Suprapubic skin (tissue), 4 donors: ENCODE measurements at places on chromosomes 1 and 21. TPM values are rescaled to one million over a fixed set of nuclear protein-coding genes. Genes with fewer than 3 reads are reported as not detected.

The IL10 gene
- total RNA-seq, result not detected

The RORC gene
- 36.8 TPM for total RNA-seq

DNA sequence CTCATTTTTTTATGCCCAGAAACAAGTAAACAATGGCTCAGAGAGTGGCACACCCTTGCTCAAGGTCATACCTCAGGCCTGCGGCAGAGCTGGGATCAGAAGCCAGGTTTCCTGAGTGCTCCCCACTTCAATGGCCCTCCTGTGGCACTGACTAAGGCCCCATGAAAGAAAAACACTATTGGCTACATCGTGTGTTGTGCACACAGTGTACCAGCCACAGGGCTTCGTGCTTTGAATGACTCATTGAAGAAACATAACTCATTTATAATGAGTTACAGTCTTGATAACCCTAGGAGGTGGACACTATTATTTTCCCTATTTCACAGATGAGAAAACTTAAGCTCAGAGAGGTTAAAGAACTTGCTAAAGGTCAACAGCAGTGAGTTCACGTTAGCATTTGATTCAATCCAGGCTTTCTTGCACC lies 91.2 kb downstream of the TRABD2B start:
- DNase-seq, result no peak

- DNase-seq, result peak; percentile 73
These were observed 659 bp downstream of the FAF1 start for GRCh38 chr1:50959303-50959912.

DNA sequence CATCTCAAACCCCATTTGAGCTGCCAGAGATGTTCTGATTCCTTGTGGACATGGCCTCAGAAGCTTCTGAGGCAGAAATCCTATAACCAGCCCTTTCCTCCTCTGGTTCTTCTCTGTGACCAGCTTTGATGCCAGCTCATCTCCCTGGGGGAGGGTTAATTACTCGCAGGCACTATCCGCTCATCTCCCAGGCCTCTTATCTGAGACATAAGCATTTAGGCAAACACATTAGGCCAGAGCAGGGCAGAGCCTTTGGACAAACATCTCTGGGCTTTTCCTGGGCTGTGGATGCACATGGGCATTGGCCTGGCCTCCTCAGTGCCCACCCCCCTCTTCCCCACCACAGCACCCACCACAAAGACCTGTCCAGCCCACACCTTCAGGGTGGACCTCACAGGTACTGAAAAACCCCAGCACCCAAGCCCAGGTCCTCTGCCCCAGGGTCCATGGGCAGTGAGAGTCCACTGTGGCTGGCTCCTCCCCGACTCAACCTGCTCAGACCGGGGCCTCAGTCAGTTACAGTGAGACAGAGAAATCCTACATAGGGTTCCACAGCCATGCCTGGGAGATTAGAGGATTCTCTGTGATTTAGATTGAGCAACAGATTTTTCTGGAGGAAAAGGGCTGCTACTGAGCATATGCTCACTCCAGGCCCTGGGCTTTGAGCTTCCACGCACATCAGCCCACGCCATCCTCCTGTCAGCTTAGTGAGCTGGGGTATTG lies 26.9 kb downstream of the IGSF21 start:
- no peak for DNase-seq

- no peak for DNase-seq
These were observed 164.5 kb upstream of the CACNA1E start for GRCh38 chr1:181318858-181319235.

DNA sequence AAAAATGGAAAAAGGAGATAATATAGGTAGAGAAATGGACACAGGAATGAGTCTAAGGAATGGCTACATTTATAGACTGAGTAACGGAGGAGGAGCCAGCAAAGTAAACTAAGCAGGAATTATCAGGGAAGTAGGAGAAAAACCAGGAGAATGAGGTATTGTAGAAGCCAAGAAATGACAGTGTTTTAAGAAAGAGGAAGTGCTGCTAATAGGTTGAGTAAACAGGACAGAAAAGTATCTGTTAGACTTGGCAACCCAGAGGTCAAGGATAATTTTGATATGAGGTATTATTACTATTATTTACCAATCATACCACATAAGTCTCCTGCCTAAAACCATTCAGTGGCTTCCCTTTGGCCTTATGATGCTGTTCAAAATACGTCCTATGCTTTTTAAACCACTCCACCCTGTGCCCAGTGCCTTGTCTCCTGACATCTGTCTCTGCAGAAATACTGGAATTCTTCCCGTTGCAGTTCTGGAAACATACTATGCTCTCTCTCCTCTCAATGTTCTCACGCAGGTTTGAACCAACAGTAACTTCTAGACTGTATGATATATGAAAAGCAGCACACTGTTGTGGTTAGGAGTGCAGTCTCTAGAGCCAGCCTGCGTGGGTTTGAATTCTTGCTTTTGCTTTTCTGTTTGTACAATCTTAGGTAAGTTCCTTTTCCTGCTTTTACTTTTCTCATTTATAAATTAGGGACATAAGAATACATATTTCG lies 24.6 kb upstream of the NEK7 start:
- DNase-seq, result no peak

- no peak for DNase-seq
These were observed 231.9 kb upstream of the JUN start for GRCh38 chr1:59015708-59016107.

GRCh38 chr1:66267201-66267940 lies 266.6 kb upstream of the SGIP1 start:
- DNase-seq, result no peak

GRCh38 chr1:33841494-33841893 lies 22.4 kb upstream of the HMGB4 start:
- no peak for DNase-seq

DNA sequence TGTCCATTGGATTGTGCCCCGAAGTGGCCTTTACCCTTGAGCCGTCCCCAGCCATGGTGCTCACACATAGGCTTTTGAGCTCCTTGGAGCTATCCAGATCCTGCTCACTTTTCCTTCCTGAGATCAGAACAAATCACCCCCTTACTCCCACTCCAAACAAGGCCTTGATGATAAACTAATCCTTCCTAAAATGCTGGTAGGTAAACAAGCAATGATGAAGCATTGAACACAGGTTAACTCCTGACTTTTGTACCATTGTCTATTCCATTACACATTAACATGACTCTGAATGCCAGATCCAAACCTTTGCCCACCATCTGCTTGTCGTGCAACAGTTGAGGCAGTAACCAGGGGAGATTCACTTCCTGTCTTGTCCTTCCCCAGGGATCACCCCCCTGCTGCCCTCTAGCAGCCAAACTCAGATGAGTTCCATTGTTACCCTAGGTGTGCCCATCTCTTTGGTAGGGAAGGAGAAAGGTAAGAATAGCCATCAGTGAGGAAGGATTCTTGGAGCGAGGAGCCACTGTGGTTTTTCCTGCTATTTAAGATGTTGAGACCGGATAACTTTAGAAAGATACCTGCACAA lies 79.5 kb upstream of the DNAJC6 start:
- no peak for DNase-seq

DNA sequence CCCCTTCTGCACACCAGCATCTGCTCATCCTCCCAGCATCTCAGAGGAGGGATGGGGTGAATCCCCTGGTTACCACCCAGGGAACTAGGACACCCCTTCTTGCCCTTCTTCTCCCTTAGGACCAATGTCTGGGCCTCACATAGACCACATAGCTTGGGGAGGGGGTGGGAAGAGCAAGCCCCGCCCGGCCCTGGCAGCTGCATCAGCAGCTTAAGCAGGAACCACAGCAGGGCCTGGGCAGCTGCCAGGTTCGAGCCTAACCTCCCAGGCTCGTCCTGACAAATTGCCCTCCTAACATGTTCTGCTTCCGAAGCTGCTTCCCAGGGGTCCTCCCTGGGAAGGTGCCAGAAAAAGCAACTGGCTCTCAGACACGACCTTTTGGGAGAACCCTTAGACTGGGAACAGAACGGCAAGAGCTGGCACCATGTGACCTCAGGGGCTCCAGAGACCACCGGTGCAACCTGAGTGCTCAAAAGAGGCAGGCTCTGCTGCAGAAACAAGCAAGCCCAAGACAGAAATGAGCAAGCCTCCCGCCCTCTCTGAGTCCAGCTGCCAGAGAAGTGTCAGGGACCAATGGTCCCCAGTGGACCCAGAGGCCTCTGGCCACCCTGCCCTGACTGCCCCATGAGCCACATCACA lies 18.4 kb upstream of the CLSTN1 start:
- DNase-seq, result peak; percentile 59

GRCh38 chr1:116386042-116386441 lies 13.0 kb downstream of the ATP1A1 start:
- no peak for DNase-seq

DNA sequence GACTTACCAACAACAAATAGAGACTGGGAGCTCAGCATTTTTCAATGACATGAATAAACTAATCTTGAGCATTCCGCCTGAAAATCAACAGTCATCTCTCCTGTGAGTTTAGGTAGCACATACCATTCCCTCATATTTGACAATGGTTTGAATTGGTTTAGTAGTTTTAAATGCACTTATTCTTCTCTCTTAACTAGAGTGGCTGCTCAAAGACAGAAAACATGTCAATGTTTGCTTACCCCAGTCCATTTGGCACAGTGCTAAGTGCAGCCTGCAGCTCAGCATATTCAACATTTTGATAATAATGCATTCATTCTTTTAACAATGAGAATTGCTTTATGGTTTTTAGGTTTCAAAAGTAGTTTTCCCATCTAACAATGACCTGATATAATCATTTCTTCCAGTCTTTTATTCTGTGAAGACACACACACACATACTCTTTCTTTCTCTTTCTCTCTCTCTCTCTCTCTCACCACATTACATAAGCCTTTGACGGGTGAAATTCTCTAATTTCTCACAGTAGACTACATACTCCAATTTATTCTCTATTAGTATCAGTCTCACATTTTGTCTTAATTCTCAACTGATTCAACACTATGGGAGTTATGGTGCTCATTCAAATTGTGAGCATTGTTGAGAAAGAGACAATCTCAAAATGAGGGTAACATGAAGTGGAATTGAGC lies 432.3 kb downstream of the LRRIQ3 start:
- no peak for DNase-seq

- no peak for DNase-seq
These were observed 35.2 kb upstream of the SIPA1L2 start for GRCh38 chr1:232664844-232665777.

DNA sequence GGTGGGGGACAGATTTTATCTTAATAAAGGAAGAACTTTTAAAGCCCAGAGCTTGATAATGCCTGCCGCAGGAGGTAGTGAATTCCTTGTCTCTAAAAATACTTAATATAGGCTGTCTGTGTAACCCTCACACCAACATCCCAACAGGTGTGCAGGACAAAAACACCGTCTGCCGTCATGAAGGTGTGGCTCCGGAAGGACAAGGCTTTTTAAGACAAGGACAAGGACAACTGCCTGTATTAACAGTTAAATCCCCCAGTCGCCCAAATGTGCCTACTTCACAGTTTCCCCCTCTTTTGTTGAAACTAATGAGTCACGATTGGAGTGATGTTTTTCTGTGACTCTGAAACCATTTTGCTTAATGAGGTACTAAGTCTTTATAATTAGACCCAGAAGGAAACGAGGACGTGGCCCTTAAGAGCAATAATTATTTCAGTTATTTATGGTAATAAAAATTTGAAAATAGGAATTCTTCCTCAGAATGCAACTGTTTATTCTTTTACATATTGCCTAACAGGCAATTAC lies 27.3 kb upstream of the SPATA6 start:
- DNase-seq, result no peak

DNA sequence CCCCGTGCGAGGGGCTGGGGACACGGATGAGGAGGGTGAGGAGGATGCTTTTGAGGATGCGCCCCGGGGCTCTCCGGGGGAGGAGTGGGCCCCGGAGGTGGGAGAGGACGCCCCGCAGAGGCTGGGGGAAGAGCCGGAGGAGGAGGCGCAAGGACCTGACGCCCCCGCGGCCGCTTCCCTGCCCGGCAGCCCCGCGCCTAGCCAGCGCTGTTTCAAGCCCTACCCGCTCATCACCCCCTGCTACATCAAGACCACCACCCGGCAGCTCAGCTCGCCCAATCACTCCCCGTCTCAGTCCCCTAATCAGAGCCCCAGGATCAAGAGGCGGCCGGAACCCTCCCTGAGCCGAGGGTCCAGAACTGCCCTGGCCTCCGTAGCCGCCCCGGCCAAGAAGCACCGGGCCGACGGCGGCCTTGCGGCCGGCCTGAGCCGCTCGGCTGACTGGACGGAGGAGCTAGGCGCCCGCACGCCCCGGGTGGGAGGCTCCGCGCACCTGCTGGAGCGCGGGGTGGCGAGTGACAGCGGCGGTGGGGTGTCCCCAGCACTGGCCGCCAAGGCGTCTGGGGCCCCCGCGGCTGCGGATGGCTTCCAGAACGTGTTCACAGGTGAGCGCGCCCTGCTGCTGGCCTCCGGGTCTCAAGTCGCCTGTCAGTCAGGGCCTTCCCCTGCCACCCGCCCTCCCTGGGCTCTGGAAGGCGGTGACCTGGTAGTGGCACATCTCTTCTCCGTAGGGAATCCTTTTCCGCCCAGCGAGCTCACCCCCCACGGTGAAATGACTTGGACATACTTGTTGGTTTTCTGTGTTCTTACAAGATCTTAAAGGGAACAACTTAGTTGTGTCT lies 1.7 kb downstream of the FMN2 start:
- DNase-seq, result no peak

- DNase-seq, result no peak
These were observed 29.4 kb upstream of the BMP8A start for GRCh38 chr1:39462074-39462473.

GRCh38 chr1:118101999-118102398 lies 83.0 kb downstream of the SPAG17 start:
- no peak for DNase-seq

GRCh38 chr21:32494934-32495709 lies 82.6 kb downstream of the EVA1C start:
- no peak for DNase-seq

DNA sequence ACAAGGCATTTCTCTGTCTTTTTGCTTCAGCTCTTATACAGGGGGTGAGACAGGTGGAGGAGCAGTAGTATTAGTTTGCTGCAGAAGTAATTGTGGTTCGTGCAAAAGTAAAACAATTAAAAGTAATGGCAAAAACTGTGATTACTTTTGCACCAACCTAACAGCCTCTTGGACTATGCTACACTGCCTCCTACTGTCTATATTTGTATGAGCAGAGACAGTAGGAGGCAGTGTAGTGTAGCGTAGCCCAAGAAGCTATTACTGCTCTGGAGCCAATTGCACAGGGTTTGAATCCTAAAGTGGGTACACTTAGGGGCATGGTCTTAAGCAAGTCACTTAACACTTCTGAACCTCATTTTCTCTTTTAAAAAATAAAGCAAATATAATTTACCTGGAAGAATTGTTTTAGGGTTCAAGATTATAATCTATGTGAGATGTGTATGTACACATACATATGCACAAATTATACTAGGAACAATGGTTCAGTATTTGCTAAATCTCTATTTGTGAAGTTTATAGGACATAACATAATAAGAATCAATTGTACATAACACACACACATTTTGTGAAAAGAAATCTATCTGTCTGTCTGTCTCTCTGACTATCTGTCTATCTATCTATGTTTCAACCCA lies 103.8 kb downstream of the BRINP3 start:
- DNase-seq, result no peak

GRCh38 chr1:99737016-99737415 lies 29.4 kb downstream of the FRRS1 start:
- no peak for DNase-seq
